ENCODE measurements at places on chromosomes 12 and 14. TPM values are rescaled to one million over a fixed set of nuclear protein-coding genes. Genes with fewer than 3 reads are reported as not detected.

The LYZ gene
- not detected for total RNA-seq

The MSRB3 gene
- total RNA-seq: 40.0 TPM

The REC8 gene
- total RNA-seq: 2.7 TPM

The SPATS2 gene
- 30.2 TPM for total RNA-seq

The KRT75 gene
- total RNA-seq: not detected

The MUCL1 gene
- not detected for total RNA-seq

The CORO1C gene
- total RNA-seq: 131 TPM

The STON2 gene
- 100 TPM for total RNA-seq
